Mesenchymal stem cell (in vitro differentiated cells and primary cell): ENCODE measurements at places on chromosomes 6 and 20.

DNA sequence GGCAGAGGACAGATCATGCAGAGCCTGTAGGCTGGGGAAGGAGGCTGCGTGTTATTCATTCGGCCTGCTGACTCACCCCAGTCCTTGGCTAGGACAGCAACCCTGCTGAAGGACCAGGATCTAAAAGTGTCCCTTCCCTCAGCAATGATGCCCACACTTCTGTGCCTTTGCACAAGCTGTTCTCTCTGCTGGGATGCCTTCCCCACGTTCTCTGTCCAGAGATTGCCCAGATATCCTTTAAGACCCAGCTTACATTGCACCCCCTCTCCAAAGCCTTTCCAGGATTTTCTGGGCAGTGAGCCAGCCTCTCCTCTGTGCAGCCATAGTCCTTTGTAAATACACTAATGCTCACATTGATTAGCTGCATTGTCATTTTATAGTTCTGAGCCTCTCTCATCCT is 99.3 kb upstream of the CHD6 start:
- DNase-seq = no peak

DNA sequence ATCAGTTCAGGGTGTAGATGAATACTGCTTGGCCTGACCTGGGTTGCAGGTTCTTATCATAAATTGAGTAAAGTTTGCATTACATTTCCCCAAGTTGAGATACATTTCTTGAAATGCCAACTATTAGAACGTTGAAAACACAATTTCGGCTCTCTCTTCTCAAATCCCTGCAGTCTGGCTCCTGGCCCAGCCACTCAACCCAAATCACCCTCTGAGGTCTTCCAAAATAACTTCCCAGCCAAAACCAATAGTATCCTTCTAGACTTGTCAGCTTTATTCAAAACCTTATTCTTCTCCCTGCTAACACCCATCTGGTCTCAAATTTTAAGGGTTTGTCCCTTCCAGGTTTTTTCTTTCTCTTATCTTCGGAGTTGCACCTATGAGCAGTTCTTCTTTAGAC is 263.6 kb downstream of the EYA4 start:
- DNase-seq = no peak

DNA sequence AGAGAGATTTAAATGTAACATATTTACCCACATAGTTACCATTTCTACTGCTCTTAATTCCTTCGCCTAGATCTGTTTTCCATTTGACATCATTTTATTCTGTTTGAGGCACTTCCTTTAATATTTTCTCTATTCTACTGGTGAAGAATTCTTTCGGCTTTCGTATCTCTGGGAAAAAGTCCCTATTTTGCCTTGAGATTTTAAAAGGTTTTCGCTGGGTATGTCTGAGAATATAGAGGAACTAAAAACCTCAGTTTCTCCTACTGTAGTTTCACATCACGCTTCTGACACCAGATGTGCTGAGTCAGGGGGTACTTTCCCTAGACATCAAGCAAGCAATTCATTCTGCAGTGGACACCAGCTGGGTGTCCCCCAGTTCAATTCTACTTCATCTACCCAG is 61.7 kb downstream of the E2F3 start:
- DNase-seq = no peak

DNA sequence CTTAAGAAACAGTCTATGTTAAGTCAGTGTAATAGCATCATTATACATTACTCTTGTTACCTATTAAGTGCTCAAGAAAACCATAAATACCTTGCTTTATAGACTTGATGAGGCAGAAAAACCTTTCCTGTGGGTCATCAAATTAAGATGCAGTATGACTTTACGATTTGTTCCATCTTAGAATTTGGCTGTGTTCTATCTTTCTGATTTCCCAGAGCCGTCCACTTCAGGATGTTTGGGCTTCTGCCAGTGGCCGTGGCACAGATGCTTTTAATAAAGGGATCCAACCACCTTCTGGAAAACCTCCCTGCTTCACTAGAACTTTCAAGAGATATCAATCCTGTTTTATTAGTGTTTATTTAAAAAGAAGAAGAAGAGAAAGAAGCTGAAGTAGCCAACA is 71.2 kb downstream of the PDE7B start:
- DNase-seq = no peak

DNA sequence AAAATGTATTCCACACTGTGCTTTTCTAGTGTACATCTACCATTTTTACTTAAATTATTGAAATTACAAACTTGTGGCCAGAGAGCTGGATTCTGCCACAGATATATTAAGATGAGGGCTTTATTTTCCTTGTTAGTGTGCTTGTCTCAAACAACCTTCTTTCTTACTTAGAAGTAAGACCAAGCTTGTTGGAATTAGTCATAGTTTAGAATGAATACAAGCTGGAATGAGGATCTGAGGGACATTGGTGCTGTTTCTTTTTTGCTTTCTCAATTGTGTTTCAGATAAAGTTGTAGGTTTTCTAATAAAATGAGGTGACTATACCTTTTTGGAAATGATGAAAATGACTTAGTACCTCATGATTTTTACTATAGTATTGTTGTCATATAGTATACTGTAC is 40.3 kb downstream of the UBR2 start:
- no peak for DNase-seq

GRCh38 chr20:33842346-33842745 is 31.2 kb downstream of the CHMP4B start:
- DNase-seq = no peak

- peak; percentile 14 for DNase-seq
These were observed 9.4 kb downstream of the TREML2 start for GRCh38 chr6:41191569-41191968.

- DNase-seq = no peak
These were observed 113.2 kb upstream of the BEND6 start for GRCh38 chr6:56841751-56842150.

- DNase-seq = peak; percentile 75
These were observed 27.4 kb downstream of the EPHA7 start for GRCh38 chr6:93391965-93392364.

DNA sequence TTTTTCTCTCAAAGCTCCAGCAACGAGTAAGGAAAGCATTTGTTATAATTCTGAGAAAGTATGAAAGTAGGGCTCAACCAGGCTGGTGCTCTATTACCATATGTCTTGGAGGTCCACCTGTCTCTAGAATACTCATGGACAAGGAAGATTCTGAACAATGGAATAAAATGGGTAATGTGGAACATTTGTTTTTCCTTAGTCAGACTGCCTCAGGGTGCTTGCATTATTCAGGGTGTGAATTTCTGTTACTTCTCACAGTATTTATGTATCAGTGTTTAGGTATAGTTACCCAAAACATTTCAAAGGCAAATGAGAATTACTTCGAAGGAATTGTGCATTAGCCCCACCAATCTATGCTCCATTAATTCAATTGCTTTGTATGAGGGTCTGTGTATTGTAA is 586.2 kb upstream of the CITED2 start:
- no peak for DNase-seq

DNA sequence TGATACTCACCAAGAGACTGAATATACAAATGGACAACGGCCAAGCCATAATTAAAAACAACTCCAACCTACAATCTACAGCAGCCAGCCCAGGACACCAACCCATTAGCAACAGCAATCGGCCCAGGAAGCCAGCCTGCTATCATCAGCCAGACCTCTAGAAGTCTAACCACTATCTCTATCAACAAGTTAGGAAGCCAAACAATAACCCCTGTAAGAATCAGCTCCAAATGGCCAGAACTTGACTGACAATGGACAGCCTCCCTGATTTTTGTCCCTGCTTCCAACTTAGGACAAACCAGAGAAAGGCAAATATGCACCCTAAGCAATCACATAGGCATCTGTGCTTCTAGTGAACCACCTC is 511.8 kb upstream of the JARID2 start:
- no peak for DNase-seq

DNA sequence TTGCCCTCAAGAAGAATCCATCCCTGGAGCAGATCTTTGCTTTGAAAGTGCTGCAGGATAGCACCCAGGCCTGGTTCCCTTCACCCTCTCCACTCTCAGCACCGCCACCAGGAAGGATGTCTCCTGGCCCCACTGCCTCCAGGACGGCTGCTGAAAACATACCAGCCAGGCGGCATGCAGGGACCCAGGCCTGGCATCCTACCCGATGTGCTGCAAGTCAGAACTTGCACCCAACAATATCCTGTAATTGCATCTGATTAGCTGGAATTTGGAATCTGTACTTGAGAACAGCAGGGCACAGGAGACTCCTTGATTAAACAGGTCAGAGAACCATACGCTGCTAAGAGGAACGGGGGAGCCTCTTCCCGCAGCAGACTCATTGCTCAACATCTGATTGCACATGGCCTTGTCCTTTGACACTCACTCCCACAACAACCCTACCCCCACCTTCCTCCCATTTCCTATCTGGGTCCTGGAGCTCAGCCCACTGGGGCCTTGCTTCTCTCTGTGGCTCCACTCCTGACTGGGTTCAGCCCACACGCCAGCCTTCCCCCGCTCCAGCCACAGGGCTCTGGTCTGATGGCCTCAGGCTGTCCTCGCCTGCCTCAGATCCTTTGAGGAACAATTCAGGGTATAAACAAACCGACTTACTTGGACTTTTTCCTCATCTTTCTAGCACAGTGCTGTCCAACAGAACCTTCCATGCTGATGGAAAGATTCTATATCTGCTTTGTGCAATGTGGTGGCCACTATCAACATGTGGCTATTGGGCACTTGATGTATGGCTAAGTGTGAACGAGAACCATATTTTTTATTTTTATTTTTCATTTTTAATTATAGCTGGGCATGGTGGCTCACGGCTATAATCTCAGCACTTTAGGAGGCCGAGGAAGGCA is 78.0 kb downstream of the FGD2 start:
- DNase-seq = peak; percentile 93

DNA sequence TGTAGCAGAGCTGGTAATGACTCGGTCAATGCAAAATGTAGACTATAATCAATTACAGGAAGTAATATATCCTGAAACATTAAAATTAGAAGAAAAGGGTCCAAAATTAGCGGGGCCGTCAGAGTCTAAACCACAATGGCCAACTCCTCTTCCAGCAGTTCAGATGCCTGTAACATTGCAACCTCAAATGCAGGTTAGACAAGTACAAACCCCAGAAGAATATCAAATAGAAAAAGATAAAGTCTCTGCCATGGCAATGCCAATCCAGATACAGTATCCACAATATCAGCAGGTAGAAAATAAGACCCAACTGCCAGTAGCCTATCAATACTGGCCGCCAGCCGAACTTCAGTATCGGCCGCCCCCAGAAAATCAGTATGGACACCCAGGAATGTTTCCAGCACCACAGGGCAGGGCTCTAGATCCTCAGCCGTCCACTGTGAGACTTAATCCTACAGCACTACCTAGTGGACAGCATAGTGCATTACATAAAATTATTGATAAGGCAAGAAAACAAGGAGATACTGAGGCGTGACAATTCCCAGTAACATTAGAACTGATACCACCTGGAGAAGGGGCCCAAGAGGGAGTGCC is 158.4 kb downstream of the GPX5 start:
- peak; percentile 58 for DNase-seq

GRCh38 chr6:7238900-7239589 is 74.0 kb downstream of the SSR1 start:
- DNase-seq = peak; percentile 75

GRCh38 chr6:91970700-91971099 is 1383.8 kb upstream of the MAP3K7 start:
- DNase-seq = no peak

GRCh38 chr6:14100138-14100537 is 17.4 kb upstream of the CD83 start:
- DNase-seq = no peak

DNA sequence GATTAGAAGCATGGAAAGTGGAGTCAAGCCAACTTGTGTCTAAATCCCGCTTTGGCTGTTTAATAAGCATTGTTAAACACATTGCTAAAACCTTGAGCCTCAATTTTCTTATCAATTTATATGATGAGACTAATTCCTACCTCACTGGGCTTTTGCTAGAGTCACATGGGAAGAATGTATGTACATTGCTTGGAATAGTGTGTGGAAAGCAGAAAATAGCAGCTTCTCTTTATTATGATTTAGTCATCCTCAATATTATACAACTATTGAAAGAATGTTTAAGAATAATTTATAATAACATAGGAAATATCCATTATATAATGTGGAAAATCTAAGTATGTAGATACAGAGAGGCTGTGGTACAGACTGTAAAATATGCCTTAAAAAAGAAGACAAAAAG is 313.0 kb upstream of the CDYL start:
- no peak for DNase-seq

DNA sequence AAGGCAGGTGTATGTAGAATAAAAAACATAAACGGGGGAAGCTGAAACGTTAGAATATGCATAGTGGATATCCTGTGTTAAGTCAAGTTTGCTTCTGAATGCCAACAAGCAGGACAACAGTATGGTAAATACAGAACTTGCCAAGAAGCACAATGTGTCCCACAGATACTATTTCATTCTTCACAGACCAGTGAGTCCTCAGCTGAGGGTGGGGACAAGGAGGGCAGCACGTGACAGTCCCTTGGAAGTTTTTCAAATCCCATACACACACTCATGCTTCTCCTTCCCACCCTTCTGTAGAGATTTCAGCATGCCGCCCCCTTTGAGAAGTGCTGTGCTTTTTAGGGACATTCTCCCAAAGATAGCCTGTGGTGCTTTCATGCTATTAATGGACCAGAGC is 268.5 kb upstream of the ECI2 start:
- DNase-seq = no peak
